Smooth muscle cell of the umbilical artery (primary cell): ENCODE measurements at places on chromosomes 11 and 22. TPM values are rescaled to one million over a fixed set of nuclear protein-coding genes. Genes with fewer than 3 reads are reported as not detected.

The LRRC74B gene
- under 0.01 TPM in 1 of 2 replicates, not detected in the other for total RNA-seq

The MUC2 gene
- not detected in 2 replicates for total RNA-seq

The GSTT2B gene
- 4.2 and 15.7 TPM in 2 replicates for total RNA-seq

The DNAJB7 gene
- not detected in 2 replicates for total RNA-seq

The MPPED2 gene
- total RNA-seq = not detected in 2 replicates

The CHST1 gene
- total RNA-seq = 0.59 and 2.4 TPM in 2 replicates

The DEFB131B gene
- not detected in 2 replicates for total RNA-seq

The OR5B17 gene
- not detected in 2 replicates for total RNA-seq

The TMEM191B gene
- total RNA-seq = under 0.01 and 0.97 TPM in 2 replicates

The PDE3B gene
- total RNA-seq = 1.8 and 3.1 TPM in 2 replicates

The ZNF215 gene
- total RNA-seq = 3.3 and 6.1 TPM in 2 replicates

The MYO7A gene
- total RNA-seq = under 0.01 and 0.18 TPM in 2 replicates

The RASGRP2 gene
- 0.09 and 0.30 TPM in 2 replicates for total RNA-seq

The SMTNL1 gene
- not detected in 2 replicates for total RNA-seq

The EFEMP2 gene
- total RNA-seq = 90.3 and 91.1 TPM in 2 replicates

The LRRC55 gene
- not detected in 2 replicates for total RNA-seq

The UFD1 gene
- 49.0 and 57.0 TPM in 2 replicates for total RNA-seq

The TSSK2 gene
- total RNA-seq = not detected in 2 replicates

The C11orf86 gene
- 0.30 TPM in 1 of 2 replicates, not detected in the other for total RNA-seq

The DKK3 gene
- total RNA-seq = 328 and 422 TPM in 2 replicates

The BIK gene
- not detected in 2 replicates for total RNA-seq

The MRGPRF gene
- total RNA-seq = 9.8 and 14.7 TPM in 2 replicates

The FIBIN gene
- total RNA-seq = 25.4 and 51.4 TPM in 2 replicates

The SELENOM gene
- 118 and 197 TPM in 2 replicates for total RNA-seq

The SYNGR1 gene
- total RNA-seq = 4.7 and 6.8 TPM in 2 replicates

The MAPK8IP2 gene
- under 0.01 and 0.18 TPM in 2 replicates for total RNA-seq

The SRPRA gene
- 105 and 148 TPM in 2 replicates for total RNA-seq

The NPTXR gene
- 17.2 and 38.4 TPM in 2 replicates for total RNA-seq

The AAMDC gene
- 14.2 and 36.8 TPM in 2 replicates for total RNA-seq

The KCNQ1OT1 gene
- 5.0 and 6.1 TPM in 2 replicates for total RNA-seq

The ANKK1 gene
- not detected in 2 replicates for total RNA-seq

The GRIA4 gene
- not detected in 2 replicates for total RNA-seq

The BTBD18 gene
- not detected in 2 replicates for total RNA-seq

The CDPF1 gene
- total RNA-seq = 7.4 and 10.4 TPM in 2 replicates

The HTATIP2 gene
- total RNA-seq = 28.4 and 30.6 TPM in 2 replicates

The AASDHPPT gene
- total RNA-seq = 45.4 and 45.7 TPM in 2 replicates

The PPP6R2 gene
- total RNA-seq = 60.3 and 68.0 TPM in 2 replicates

The DEUP1 gene
- total RNA-seq = not detected in 2 replicates
